ENCODE measurements at places on chromosomes 7 and 10. TPM values are rescaled to one million over a fixed set of nuclear protein-coding genes. Genes with fewer than 3 reads are reported as not detected.

Gene KCNIP2
- total RNA-seq, result 5.2 TPM

Gene CYP26C1
- not detected for total RNA-seq

DNA sequence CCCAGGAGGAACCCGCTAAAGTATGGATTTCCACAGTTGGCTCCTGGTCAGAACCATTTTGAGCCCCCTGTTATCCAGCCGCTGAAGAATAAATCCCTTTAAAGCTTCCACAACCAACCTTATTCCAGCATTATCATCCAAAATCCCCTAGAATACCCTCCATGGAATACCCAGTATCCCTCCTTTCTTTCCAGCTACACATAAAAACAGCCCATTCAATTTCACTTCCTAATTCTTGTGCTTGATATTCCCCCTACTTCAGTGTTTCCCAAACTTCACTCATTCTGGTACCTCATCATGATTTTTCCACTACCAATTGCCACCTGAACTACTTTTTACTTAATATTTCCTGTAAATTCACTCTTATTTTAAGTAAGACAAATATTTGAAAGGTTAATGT is 3.1 kb downstream of the MACC1 start:
- DNase-seq, result no peak
- H3K4me3 ChIP-seq, result no peak overlapping the region
- H3K36me3 ChIP-seq, result no peaks in the 10 kb centered on the region
- H3K4me1 ChIP-seq, result peaks cover 14% of the 10 kb centered on the region
- no peak overlapping the region for H3K27ac ChIP-seq
- H3K27me3 ChIP-seq, result no peaks in the 10 kb centered on the region

DNA sequence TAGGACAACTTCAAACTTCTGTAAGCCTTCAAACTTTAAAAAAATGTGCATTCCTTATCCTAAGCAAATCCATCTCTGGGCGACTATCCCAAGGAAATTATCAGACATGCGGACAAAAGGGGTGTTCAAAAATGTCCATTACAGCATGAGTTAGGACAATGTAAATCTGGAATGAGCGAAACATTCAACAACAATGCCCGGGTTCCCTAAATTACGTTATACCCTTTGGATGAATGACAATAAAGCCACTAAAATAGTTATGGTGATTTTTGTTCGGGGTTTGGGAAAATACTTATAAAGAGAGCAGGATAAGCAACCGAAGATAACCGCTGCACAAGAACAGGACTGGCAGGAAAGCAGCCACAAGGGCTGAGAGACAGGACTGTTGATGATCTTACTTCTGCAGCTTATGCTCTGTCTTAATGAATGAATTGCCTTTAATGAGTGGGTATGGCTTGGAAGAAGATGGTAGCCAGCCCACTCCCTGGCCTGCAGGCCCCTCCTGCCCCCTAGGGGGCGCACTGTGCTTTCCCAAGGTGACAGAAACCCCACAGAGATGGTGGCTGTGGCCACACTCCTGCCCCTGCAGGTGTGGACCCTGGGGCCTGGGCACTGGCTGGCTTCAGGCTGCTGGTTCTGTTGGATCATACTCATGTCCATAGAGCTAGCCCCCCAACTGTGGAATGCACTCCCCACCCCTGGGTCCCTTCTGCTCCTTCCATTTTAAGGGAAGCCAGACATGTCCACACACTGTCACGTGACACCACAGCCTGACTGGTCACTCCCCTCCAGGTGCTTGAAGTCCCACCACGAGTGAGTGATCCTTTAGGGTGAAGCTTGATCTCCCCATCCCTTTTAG is 45.0 kb downstream of the ZCCHC24 start:
- H3K36me3 ChIP-seq, result no peaks in the 10 kb centered on the region
- peak; percentile 49 for DNase-seq
- no peak overlapping the region for H3K4me3 ChIP-seq
- no peak overlapping the region for H3K27ac ChIP-seq
- H3K27me3 ChIP-seq, result no peaks in the 10 kb centered on the region

- H3K36me3 ChIP-seq, result no peaks in the 10 kb centered on the region
- no peak overlapping the region for H3K27ac ChIP-seq
- H3K4me1 ChIP-seq, result no peaks in the 10 kb centered on the region
- H3K4me3 ChIP-seq, result no peak overlapping the region
- no peak for DNase-seq
Measured at GRCh38 chr10:87635498-87636312, 24.0 kb upstream of the PAPSS2 start.

GRCh38 chr10:96505150-96506136 is 8.3 kb downstream of the TLL2 start:
- no peak overlapping the region for H3K4me3 ChIP-seq
- no peaks in the 10 kb centered on the region for H3K27me3 ChIP-seq
- H3K4me1 ChIP-seq, result no peaks in the 10 kb centered on the region
- no peak overlapping the region for H3K27ac ChIP-seq
- no peak for DNase-seq

DNA sequence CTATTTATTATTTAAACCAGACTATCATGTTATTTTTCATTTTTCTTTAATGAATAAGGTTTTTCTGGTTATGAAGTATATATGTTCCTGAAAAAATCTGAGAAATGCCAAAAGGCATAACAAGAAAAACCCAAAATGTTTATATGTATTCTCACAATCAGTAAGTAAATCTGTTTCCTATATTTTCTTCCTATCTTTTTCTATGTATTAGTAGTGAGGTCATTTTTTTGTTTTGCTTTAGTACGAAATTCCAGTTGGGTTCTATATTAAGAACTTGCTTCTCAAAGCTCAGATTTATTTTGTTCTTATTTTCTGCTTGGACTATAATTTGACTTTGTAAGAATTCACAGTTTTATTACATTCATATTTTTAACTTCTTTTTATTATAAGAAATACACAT is 287.5 kb upstream of the NFE2L3 start:
- no peak overlapping the region for H3K27ac ChIP-seq
- no peak for DNase-seq
- H3K36me3 ChIP-seq, result no peaks in the 10 kb centered on the region
- H3K4me3 ChIP-seq, result no peak overlapping the region
- H3K4me1 ChIP-seq, result peaks cover 3% of the 10 kb centered on the region

- DNase-seq, result peak; percentile 26
- H3K4me1 ChIP-seq, result peaks cover 9% of the 10 kb centered on the region
- no peaks in the 10 kb centered on the region for H3K27me3 ChIP-seq
- no peak overlapping the region for H3K27ac ChIP-seq
Measured at GRCh38 chr7:25167262-25167843, 42.3 kb upstream of the CYCS start.

GRCh38 chr7:50562136-50562535 is 3.1 kb downstream of the DDC start:
- H3K36me3 ChIP-seq, result no peaks in the 10 kb centered on the region
- no peak overlapping the region for H3K4me3 ChIP-seq
- no peak overlapping the region for H3K27ac ChIP-seq
- H3K4me1 ChIP-seq, result no peaks in the 10 kb centered on the region

DNA sequence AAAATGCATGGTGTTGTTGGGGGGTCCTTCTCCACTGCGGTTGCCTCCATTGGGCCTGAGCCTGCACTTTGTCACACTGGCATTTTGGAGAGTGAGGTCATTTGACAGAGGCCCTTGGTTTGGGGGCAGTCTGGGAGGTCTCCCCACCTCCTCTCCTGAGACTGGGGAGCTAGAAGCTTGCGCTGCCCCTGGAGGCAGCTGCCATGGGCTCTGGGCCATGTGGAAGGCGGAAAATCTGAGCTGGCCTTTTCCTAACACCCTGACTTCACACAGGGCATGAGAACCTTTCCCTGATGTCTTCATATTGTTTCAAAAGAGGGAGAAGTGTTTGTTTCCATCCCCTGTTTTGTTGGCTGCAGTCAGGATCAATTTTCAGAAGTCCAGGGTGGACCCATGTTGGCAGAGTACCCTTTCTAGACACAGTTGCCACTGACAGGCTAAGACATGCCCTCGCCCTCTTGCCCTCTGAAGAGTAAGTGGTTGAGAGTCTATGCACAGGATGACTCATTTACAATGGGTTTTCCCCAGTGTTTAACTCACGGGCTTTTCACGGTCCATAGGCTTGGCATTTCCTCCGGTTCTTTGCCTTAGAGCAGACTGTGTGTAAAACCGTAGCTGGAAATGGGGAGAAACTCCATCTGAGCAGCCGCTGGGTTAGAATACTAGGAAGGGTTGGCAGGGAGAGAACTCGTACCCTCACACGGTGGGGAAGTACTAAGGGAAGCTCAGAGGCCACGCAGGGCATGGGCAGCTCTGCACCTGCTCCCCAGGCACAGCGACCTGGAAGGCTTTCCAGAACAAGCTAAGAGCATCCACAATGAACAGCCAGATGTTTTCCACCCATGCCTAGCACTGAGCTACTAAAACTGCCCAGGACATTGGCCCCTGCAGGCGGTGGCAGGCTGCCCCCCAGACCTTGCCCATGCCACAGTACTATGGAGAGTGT is 655.0 kb downstream of the SDK1 start:
- H3K4me3 ChIP-seq, result no peak overlapping the region
- no peak overlapping the region for H3K27ac ChIP-seq
- no peaks in the 10 kb centered on the region for H3K4me1 ChIP-seq
- H3K27me3 ChIP-seq, result no peaks in the 10 kb centered on the region

DNA sequence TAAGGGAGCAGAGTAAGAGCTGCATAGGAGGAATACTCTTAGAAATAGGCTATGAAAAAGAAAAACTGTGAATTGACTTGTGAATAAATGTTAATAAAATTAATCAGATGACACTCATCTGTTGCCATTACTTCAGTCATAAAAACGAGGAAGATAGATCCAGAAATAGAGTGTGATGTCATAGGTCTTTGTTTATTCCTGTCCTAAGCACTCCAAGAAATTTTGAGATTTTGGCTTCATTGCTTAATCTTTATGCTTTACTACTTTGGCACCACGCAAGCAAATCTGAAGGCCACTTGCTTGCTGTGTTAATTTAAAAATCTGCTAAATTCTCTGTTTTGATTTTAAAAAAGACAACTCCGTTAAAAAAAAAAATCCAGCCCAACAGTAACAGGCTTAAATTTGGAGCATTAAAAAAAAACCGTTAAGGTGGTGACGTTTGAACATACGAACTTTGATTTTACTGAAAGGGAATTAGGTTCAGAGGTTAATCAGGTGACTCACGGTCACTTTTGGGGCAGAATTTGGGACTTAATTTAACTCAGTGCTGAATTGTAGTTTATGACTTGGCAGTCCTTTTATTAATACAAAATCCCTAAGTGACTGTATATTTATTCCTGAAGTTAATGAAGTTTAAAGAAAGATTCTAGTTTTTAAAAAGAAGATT is 3.4 kb downstream of the IFRD1 start:
- no peak overlapping the region for H3K4me3 ChIP-seq
- DNase-seq, result no peak
- no peaks in the 10 kb centered on the region for H3K27me3 ChIP-seq
- peak overlapping the region; percentile 95 for H3K27ac ChIP-seq
- peaks cover 49% of the 10 kb centered on the region for H3K4me1 ChIP-seq
- peaks cover 24% of the 10 kb centered on the region for H3K36me3 ChIP-seq

DNA sequence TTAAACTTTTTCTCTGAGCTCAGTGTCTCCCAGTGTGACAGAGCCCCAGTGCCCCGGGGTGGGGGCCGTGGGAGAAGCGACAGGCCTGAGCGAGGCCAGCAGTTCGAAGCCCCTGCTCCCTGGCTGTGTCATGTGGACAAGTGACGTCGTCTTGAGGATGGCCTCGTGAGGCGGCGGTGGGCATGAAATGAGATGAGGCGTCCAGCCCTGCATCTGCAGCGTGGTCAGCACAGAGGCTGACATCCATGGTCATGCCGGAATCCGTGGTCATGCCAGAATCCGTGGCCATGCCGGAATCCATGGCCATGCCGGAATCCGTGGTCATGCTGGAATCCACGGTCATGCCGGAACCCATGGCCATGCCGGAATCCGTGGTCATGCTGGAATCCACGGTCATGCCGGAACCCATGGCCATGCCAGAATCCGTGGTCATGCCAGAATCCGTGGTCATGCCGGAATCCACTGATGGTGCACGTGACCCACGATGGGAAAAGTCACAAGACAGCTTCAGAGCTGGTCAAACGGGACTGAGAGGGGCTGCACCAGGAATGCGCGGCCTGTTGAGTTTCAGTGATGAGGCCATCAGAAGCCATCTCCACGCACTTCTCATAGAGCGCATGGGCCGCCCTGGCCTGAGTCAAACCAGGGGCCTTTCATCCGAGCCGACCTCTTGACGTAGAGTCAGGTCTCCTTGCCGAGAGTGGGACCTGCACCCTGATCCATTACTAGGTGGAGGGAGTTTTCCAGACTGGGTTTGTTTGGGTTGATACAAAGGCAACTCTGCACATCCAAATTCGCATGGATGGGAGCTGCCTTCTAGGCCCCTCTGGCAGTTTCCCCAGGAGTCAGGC is 342.5 kb downstream of the PTPRN2 start:
- no peak for DNase-seq
- no peak overlapping the region for H3K27ac ChIP-seq
- H3K36me3 ChIP-seq, result no peaks in the 10 kb centered on the region
- H3K27me3 ChIP-seq, result no peaks in the 10 kb centered on the region

DNA sequence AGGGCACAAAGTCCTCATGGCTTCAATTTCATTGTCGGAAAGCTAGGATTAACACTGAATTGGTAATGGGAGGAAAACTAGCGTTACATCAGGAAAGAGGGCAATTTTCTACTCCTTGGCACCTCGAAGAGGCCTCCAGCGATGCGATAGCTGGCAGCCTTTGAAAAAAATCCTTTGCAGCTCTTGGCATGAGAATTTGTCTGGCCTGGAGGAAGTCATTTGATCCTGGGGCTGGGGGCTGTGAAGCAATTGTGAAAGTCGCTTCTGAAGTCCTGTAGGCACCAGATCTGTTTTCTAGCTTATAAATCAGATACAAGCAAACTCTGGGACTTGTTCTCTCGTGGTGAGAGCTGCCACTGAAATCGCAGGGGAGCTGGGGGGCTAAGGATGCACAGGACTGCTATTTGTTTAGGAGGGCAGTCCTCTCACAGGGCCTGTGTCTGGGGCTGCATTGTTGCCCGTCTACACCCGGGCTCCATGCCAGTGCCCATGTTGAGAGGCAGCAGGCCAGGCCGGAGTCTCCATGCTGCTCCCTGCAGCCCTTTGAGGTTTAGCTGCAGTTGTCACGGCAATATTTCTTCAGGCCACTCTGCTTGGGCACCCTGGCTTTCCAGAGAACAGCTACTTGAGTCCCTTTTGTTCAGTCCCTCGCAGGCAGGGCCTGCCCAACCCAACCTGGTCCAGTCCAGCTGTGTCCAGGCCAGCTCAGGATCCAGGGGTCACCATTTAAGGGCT is 206.8 kb upstream of the LYZL1 start:
- DNase-seq, result no peak
- no peak overlapping the region for H3K27ac ChIP-seq
- no peaks in the 10 kb centered on the region for H3K4me1 ChIP-seq

DNA sequence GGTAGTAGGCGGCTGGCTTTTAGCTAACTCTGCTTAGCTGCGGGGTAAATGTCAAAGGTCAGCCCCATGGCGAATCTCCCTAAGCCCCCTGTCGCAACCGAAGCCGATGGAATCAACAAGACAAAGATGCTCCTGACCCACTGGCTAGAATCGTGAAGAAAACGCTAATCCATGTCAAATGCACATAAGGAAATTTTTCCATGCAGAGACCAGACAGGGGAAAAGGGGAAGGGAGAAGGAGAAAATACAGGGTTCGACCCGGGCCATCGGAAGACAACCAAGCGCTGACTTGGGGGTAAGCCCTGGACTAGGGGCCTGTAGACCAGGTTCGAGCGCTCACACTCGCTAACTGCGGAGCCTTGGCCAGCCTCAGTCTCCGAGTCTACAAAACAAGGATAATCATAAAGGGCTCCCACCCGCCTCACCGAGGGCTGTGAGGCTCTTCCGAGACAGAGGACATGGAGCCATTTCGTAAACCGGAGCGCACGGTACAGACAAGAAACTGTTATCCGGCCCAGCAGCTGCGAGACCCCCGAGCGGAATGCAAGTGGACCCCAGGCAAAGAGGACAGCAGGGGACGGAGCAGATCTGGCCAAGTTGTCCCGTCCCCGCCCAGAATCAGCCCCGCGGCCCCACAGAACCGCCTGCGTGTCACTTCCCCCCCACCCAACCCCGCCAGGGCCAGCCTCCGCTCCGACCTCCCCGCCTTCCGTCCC is 507 bp downstream of the SAR1A start:
- no peaks in the 10 kb centered on the region for H3K36me3 ChIP-seq
- no peak for DNase-seq
- peak overlapping the region; percentile 77 for H3K4me3 ChIP-seq
- H3K27ac ChIP-seq, result peak overlapping the region; percentile 93
- no peaks in the 10 kb centered on the region for H3K27me3 ChIP-seq
